T-helper 9 cell (primary cell): ENCODE measurements at places on chromosomes 11 and 22.

DNA sequence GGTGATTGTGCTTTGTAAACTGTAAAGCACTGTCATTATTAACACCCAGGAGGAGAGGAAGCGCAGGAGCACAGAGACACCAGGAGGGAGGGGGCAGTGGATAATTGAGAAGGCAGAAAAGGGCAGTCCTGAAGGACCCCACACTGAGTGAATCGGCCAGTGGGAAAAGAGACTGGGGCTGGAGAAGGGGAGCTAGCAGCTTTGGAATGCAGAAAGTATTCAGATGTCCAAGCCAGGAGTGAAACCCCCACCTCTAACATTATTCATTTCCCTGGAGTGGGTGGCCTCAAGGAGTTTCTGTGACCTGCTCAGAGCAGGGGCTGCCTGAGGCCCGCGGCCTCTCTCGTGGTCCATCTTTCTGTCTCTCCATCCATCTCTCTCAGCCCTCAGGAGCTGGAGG lies 38.0 kb upstream of the CDON start:
- no peak for DNase-seq

DNA sequence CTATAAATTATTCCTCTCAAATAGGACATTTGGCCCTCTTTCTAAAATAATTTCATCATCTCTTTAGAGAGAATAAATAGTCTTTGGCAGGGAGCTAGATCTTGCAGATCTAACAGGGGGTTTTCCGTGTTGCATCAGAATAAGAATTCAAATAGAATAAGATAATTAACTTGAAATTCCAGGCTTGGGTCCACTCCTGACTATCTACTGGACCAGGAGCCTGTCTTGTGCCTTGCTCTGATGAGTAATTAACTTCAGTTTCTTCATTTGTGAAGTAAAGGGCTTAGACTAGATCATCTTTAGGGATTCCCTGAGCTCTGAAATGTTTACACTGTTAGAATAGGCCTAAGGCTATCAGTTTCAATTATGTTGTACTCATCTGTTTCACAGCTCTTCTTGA lies 23.5 kb upstream of the TMEM123 start:
- no peak for DNase-seq

- no peak for DNase-seq
Measured at GRCh38 chr11:128502726-128503125, 84.6 kb downstream of the ETS1 start.

- DNase-seq: no peak
Measured at GRCh38 chr11:91373497-91373896, 851.1 kb upstream of the FAT3 start.
